ENCODE measurements at places on chromosomes 3 and 15.
A peak's percentile ranks its signal among the peaks of the same experiment; 100 is the strongest.

DNA sequence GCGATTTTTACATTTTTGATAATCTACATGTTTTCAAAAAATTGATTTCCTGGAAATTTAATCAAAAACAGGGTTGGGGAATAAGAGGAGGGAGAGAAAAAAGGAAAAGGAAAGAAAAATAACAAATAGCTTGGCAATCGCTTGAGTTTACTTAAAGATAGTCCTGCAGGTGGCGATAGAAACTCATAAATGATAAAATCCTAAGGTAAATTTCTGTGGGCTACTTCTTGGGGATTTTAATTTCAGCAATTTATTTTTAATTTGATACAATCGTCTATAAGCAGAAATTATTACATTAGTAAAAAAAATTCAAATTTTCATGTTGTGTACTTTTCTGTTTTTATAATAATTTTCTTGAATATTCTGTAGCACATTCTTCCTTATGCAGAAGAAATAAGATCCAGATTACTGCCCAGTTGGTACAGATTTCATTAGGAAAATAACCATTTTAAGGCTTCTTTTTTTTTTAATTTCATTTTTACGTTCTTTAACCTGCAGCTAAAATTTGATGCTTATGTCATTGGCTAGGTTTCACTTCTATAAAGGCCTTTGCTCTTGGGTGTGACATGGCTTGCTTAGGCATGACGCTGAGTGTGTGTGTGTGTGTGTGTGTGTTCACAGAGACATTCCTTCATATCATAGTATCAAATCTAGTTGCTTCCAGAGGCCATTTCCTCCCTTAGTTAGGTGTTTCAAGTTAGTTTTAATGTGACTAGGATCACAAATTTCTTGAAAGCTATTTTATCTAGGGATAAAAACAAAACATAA is 181.8 kb downstream of the MCTP2 start:
- no peak for DNase-seq

DNA sequence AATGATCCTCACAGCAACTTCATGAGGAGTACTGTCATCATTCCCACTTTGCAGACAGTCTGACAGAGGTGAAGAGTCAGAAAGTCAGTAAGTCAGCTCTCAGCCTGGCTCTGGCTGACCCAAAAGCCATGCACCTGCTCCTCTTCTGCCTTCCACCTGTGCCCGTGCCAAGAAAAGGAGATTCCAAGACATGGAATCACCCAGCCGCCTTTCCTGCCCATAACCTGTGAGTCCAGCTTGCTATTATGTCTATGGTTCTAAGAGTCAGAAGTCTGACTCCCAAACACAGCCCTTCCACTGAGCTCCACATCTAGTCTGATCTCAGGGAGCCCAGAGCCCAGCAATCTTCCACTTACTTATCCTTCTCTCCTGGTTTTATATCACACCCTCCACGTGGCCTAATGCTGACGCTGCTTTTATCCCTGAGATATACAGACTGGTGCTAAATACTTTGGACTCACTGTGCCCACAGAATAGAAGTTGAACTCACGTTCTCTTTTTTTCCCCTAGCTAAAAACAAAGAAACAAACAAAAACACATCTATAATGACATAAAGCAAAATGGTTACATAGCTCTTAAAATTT is 66.0 kb downstream of the PLD1 start:
- DNase-seq: no peak

GRCh38 chr15:59313641-59314332 is 58.9 kb downstream of the MYO1E start:
- DNase-seq: no peak

- DNase-seq: no peak
These were observed 308.6 kb downstream of the TBC1D5 start for GRCh38 chr3:17433876-17434275.

GRCh38 chr3:48446043-48446424 is 503 bp upstream of the ATRIP start:
- DNase-seq: no peak

DNA sequence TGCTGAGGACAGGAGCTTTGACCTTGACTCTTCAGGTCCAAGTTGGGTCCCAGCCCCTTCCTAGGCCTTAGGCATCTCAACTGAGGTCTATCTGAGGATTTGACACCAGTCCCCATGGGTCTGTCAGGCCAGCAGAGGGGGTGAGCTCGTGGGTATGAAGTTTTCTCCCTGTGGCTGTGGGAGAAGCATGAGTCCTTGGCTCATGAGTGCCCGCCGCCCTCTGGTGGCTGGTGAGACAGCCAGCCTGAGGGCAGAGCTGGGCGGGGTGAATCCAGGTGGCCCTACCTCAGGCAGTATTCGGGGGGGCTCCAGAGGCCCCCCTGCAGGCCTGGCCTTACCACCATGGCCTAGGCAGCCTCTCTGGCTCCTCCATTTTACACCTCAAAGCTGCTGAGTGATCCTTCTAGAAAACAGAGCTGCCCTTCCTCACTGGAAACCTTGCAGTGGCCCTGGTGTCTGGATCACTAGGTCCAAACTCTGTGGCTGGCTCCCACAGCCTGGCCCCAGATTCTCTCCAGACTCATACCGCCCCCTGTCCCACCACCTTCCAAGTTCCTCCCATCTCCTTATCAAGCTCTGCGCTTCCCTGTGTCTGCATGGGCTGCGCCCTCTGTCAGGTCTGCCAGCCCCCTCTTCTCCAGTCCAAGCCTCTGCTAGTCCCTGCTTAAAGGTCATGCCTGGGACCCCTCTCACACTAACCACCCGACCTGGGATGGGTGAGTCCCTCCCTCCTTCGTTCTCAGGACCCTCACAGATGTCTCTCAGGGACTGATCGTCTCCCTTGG is 16.1 kb downstream of the SH2D7 start:
- peak; percentile 74 for DNase-seq

- no peak for DNase-seq
These were observed 58.7 kb downstream of the FOXB1 start for GRCh38 chr15:60062826-60063225.

DNA sequence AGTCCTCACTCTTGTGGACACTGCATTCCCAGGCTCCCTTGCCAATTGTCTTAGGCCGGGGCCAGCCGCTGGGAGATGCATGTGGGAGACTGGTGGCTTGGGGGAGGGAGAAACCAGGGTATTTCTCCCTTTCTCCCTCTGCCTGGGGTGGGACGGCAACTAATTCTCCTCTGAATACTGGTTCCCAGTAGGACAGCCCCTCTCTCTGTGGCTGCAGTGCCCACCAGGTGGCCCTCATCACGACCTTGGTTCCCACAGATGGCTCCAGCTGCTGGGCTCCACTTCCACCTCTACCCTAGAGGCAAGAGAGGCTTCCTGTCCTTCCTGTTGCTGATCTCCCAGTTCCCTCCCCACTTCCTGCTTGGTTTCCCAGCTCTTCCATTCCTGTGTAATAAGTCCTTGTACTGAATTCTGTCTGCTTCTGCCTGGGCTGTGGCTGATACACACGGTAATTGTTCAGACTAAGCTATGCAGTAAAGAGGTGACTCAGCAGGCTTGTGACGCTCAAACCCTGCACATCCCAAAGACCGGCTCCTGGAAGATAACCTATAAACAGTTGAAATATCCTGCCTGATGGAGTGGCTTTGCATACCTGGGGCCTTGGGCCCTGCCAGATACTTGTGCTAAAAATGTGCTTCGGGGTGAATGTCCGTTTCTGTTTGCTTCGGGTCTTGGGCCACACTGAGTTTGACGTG is 20.4 kb upstream of the COPG1 start:
- no peak for DNase-seq

GRCh38 chr3:183313764-183314163 is 60.7 kb downstream of the B3GNT5 start:
- DNase-seq: no peak

DNA sequence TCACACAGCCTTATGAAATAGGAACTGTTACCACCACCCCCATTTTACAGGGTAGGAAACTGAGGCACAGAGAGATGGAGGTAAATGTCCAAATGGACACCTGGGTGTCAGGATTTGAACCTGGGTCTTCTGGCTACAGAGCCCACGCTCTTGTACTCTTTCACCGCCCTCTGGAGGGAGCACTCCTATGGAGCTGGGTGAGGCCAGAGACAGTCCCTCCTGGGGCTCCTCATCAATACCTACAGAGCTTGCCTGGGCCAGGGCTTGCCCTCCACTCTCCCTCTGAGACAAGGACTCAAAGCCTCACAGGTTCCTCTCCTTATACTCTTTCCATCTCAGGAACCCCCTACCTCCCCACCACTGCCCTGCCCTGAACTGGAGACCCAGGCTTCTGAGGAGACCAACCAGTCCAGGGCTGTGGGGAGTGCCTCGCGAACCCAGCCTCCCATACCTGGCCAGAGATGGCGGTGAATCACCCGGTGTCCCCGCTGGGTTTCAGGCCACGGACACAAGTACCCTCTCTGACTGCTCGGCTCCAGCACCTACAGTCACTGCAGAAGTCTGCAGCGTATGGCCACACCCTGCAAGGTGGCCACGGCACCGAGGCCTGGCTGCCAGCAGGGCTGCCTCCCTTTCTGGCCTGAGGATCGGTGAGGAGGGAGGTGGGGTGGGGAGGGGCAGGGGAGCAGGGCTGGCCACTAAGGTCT is 22.1 kb upstream of the ATP2B2 start:
- no peak for DNase-seq

- DNase-seq: no peak
These were observed 278.8 kb downstream of the FOXP1 start for GRCh38 chr3:71304684-71305083.

DNA sequence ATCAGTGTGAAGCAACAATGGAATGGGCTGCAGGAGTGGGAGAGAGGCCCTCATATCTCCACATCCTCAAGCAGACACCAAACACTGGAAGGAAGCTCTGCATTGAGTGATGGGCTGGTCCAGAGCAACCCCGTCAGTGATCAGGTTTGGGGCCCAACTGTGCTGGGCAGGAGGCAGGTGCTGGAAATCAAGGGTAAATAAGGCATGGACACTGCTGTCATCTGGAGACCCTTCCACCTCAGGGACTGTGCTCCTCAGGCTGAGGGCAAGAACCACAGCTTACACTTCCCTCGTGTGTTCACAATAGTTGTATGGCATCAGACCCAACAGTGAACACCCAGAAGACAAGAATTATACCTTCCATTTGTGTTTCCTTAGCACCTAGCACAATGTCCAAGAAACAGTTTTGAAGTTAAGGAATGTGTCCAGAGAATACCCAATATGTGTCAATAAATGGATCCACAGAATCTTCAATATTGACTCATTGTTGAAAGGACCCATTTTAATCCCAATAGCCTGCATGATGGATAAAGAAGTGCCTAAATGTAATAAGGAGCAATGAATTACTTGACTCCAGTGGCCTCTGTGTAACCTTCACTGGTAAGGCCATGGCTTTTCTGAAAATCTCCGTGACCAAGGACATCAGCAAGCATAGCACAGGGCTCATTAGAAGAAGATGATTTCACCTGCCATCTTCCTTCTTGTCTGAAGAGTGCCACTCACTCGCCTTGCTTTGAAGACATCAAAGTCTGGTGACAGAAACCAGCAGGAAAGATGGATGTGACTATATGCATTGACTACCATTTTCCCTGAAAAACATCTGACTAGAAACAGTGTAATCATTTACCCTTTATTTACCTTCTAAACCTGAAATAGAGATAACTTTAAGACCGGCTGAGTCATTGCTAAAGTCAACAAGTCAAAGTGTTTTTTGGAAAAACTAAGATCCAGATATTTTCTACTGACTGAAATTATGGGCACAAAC is 7.0 kb upstream of the AHSG start:
- DNase-seq: no peak

GRCh38 chr15:70265466-70265978 is 167.8 kb upstream of the TLE3 start:
- DNase-seq: no peak

GRCh38 chr15:66369773-66370651 is 13.5 kb upstream of the TIPIN start:
- no peak for DNase-seq

GRCh38 chr15:57165992-57166391 is 210.3 kb upstream of the CGNL1 start:
- no peak for DNase-seq

- DNase-seq: no peak
These were observed 242.5 kb downstream of the ATP8B4 start for GRCh38 chr15:49876401-49877038.

DNA sequence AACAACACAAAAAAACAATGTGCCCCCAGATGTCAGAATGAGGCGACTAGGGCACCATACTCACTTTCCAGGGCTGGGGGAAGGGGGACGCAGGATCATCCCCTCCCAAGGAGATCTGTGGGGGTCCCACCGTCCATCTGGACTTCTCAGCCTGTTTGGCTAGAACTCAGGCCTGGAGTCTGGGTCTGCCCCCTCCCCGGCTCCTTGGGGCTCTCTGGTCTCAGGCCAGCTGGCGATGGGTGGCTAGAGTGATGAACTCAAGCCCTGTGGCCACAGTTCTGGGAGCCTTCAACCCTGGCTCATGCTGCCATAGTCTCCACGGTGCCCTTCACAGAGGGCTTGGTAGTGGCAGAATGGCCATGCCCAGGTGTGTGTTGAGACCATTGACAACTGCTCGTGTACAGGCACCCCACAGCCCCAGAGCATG is 13.6 kb downstream of the ZBTB47 start:
- DNase-seq: no peak

DNA sequence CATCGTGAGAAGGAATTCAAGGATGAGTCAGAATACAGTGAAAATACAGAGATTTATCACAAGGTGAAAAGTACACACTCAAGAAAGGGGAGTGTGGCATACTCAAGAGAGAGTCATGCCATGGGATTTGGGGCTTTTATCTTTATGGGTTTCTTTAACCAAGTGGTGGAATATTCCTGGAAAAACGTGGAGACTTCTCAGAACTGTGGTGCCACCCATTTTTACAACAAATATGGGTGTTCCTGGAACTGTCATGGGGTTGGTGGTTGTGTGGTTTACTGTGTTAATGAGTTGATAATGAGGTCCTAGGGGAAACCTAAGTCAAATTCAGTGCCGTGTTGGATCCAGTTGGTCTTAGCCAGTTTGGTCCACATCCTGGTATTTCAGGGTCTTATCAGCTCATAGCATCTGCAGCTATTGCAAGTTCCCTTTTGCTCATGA is 497.2 kb downstream of the GABRG3 start:
- no peak for DNase-seq

DNA sequence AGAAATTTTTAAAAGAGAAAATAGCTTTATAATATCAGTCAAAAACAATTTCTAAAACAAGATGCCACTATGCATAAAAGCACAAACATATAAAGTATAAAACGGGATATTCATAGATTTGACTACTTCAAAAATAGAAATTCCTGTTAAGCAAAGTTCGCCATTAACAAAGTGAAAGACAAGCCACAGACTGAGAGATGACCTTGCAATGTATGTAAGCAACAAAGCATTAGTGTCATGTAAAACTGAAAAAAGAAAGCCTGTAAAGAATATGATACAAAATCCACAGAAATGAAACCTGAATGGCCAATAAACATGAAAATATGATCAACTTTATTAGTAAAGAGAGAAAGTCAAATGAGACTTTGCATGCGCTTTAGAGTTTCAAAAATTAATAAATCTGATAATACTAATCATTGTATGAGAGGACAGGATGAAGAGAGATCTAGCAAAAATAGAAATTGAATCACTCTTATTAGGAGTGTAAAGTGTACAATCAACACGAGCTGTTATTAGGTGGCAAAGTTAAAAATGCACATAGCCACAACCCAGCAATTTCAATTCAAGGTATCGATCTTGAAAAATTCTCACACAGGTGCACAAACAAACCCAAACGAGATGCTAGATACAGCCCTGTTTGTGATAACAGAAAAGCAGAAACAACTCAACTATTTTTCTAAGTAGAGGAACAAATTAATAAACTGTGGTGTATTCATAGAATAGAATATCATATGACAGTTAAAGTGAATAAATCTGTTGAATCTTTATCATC is 173.6 kb downstream of the MECOM start:
- DNase-seq: no peak

- DNase-seq: no peak
These were observed 236.6 kb downstream of the SATB1 start for GRCh38 chr3:18188491-18188890.

Data from stimulated activated CD8-positive, alpha-beta memory T cell treated with anti-CD3 and anti-CD28 coated beads, Interleukin-7, amount 100 ng/mL, for 4 hours (primary cell).